Brain microvascular endothelial cell (primary cell): ENCODE measurements at places on chromosomes 4 and X.
A peak's percentile ranks its signal among the peaks of the same experiment; 100 is the strongest.

GRCh38 chr4:65437102-65437501 lies 233.2 kb downstream of the EPHA5 start:
- no peak for DNase-seq

GRCh38 chrX:123170546-123170945 lies 13.5 kb upstream of the GRIA3 start:
- no peak for DNase-seq

DNA sequence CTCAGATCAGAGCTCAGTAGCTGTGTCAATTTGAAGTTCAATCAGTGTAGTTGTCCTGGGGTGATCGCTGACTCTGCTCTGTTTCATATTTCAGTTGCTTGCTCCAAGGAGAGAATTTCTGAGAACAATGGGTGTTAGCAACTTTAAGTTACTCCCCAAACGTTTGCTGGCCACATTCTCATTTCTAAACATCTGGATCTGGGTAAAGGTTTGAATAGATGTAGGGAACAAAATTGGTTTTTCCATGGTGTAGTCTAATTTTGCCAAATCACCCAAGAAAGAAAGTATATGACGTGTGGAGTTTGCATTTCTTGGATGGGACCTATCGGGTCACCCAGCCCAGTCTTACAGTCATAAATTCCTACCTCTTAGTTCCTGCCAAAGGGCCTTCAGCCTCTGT lies 103.7 kb downstream of the AKAP4 start:
- no peak for DNase-seq

GRCh38 chr4:150297861-150298474 lies 219.7 kb downstream of the DCLK2 start:
- DNase-seq: peak; percentile 73

GRCh38 chr4:95549246-95550114 lies 707 bp upstream of the UNC5C start:
- DNase-seq: peak; percentile 25

GRCh38 chr4:140046016-140046415 lies 108.0 kb downstream of the MAML3 start:
- DNase-seq: no peak

DNA sequence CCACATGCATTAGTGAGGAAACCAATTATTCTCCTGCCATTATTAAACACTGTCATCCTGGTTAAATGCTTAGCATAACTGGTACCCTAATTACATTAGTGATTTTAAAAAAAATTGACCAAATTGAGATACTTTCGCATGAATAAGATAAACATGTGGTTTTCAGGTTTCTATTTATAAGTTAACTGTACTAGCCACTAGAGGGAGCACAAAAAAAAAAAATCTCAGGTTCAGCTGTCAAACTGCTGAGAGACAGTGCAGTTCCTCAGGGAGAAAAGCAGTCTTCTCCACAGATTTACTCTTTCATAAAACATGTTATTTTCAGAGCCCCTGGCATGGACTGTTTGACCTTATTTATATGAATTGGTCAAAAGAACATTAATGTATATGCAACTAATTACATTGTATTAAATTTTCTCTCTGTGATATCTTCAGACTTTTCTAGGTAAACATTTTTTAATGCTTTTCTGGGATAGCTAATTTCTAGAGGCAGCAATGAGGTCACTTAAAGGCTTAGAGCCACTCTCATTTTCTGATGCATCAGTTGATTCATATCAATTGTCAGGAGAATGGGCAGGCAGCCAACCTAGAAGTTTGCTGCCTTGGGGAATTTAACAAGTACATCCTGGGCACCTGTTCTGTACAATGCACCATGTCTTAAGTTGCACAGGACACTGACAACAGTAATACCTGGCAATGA lies 167.5 kb downstream of the CDS1 start:
- peak; percentile 7 for DNase-seq

GRCh38 chr4:76791479-76791878 lies 106.5 kb downstream of the SOWAHB start:
- DNase-seq: no peak

- no peak for DNase-seq
These were observed 50.9 kb upstream of the TMEM164 start for GRCh38 chrX:109952050-109952449.

- no peak for DNase-seq
These were observed 150.2 kb downstream of the VEGFC start for GRCh38 chr4:176642472-176642871.

DNA sequence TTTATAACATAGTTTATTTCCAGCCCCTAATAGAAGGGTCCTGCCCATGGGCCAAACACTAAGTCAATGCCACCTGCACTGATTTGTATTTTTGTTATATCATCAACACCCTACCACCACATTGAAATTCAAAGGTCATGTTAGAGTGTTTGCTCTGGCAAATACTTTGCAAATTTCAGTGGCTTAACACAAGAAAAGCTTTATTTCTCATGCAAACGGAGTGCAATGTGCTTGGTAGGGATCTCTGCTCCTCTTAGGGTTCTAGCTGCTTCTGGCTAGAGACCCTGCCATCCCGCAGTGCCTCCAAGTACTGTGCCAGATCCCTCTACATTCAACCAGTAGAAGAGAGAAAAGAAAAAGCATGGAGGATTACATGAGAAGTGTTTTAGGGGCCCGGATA lies 230.8 kb upstream of the TET2 start:
- DNase-seq: no peak

GRCh38 chr4:12084690-12085089 lies 656.0 kb upstream of the HS3ST1 start:
- DNase-seq: no peak

DNA sequence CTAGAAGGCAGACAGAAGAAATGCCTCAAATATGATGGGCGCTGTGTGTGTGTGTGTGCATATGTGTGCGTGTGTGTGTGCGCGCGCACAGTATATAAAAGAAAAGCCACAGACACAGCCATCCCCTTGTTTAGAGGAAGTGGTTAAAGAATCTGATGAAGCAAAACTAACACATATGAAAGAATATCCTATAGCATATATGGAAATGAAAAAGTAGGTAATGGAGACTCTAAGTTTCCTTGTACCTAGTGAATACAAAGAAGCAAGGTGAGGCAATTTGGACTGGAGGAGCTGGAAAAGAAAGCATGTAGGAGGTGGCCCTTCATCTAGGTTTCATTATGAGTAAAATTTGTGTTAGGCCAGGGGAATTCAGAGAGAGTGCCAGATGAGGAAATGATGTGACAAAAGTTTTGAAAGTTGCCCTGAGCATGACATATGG lies 58.6 kb upstream of the MCF2 start:
- DNase-seq: no peak
